ENCODE measurements at places on chromosomes 2 and 18.

GRCh38 chr2:57882895-57883515 lies 163.6 kb upstream of the VRK2 start:
- no peak for DNase-seq

GRCh38 chr2:66692521-66693054 lies 257.7 kb downstream of the MEIS1 start:
- no peak for DNase-seq

DNA sequence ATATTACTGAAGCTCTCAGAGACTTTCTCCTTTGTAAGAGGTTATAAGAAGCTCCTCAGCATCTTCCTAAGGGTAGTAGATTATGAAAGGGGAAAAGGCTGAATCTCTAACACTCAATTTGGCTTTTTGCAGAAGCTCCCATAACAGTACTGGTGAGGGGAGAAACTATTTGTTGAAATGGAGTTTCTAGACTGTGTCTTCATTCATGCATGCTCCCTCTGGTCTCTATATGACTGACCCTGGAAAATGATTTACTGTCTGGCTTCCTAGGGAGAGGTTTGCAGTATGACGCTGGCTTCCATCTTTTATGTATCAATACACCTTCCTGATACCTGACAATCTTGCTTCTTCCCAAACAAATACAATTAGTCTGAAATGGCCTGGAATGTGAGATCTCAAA lies 63.9 kb downstream of the LDAH start:
- DNase-seq, result no peak

GRCh38 chr18:12911025-12911928 lies 27.2 kb upstream of the PTPN2 start:
- peak; percentile 72 for DNase-seq

- DNase-seq, result no peak
Measured at GRCh38 chr18:74745633-74746403, 148.1 kb downstream of the ZNF407 start.

DNA sequence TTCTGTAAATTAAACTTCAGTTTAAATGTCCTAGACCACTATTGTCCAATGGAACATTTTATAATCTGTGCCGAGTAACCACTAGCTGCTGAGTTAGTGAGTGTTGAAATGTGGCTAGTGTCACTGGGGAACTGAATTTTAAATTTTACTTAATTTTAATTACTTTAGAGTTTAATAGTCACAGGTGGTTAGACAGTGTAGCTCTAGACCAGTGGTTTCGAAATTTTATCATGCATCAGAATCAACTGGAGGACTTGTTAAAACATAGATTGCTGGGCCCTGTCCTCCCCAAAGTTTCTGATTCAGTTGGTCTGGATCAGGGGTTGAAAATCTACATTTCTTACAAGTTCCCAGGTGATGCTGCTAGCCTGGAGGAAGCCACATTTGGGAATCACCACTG lies 110.4 kb downstream of the FMNL2 start:
- DNase-seq, result no peak

- DNase-seq, result no peak
Measured at GRCh38 chr2:78023356-78023755, 501.2 kb upstream of the LRRTM4 start.

GRCh38 chr2:85394261-85394681 lies 15.9 kb downstream of the CAPG start:
- no peak for DNase-seq

DNA sequence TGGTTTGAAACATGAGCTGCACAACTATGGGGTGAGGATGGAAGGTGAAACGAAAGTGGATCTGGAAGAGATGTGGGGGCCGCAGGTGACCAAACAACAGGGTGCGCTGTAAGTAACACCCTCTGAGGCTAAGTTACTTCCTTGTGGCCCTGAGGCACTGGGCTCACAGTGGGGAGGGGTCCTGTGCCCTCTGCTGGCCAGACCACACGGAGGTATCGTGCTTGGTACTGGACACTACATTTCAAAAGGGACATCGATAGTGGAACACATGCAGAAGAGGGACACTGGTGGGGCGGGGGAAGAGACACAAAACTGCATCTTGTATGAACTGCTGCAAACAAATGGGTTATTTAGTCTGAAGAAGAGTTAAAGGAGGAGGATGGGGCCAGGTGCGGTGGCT lies 110.6 kb downstream of the CLIP4 start:
- no peak for DNase-seq

DNA sequence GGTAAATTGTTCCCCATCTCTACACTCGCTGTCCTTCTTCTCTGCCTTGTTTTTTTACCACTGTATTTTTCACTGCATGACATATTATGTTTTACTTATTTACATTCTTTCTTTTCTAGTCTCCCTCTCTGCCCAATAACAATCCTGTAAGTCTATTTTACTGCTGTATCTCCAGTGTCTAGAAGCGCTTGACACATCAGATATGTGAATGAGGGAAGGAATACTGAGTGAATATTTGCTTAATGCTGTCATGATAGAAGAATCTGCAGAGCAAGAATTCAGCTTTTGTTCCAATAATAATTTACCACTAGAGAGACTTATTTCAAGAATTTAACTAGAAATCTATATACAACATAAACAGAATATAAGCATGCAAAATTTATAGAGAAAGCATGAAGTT lies 99.5 kb downstream of the GALNT13 start:
- DNase-seq, result no peak

DNA sequence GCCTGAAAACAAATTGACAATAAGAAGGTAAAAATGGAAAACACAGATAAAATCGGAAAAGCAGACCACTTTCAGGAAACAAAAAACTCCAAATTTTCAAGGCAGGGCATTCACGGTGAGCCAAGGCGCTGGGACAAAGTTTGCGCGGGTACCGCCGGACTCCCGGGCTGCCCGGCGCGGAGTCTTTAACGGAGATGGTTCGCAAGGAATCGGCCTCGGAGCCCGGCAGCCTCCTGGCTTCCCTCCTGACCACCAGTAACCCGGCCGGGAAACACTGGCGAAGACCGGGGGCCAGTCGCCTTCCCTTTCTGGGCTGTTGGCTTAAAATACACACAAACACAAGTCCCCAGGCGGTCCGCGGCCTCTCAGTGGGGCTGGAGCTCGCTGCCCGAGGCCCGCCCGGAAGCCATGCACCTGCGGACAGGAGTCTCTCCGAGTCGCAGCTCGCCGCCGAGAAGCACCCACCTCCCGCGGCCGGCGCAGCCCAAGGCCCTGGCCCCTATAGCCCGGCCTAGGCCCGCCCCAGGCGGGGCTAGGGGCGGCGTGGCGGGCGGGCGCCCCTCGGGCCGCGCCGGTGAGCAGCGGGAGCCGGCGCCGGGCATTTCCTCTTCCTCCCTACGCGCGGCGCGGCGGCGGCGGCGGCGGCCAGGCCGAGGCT lies 622 bp upstream of the KCMF1 start:
- peak; percentile 85 for DNase-seq

GRCh38 chr2:68341583-68341982 lies 21.8 kb upstream of the CNRIP1 start:
- peak; percentile 37 for DNase-seq

- no peak for DNase-seq
Measured at GRCh38 chr18:25456334-25457010, 104.5 kb upstream of the ZNF521 start.

- no peak for DNase-seq
Measured at GRCh38 chr2:77629539-77629938, 107.4 kb upstream of the LRRTM4 start.

- DNase-seq, result no peak
Measured at GRCh38 chr2:185128346-185128745, 530.0 kb downstream of the ZNF804A start.

DNA sequence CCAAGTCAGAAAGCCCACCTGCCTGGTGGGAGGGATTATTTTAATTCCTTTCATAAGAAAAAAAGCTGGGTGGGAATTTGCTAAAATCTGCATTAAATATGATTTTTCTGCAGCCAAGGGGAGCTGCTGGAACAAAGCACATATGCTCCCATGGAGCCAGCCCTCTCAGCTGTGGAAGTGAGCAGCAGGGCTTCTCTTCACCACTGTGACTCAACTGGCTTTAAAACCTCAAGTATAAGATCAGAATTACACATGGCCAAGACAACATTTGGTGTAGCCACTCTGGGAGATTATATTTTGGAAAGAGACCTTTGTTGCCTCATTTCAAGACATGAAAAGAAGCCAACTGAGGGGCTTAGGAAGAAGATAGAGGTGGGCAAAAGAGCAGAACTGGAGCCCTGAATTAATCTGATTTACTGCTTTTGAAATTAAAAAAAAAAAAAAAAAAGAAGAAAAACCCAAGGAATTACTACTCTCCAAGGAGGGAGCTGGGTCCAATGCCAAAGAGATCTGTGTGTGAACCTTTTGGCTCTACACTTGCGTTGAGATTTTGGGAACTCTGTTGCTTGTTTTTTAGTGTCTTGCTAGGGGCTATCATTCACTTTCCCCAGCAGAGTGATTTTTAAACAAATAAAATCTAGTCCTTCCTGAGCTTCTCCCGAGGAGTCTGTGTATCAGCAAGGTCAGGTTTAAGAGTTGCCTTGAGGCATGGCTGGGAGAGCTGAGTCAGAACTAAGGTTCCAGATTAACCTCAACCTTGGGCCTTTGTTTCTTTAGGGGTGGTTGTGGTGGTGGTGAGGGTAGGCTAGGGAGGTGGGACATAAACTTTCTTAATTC lies 6.0 kb downstream of the LHCGR start:
- no peak for DNase-seq

- no peak for DNase-seq
Measured at GRCh38 chr2:167964650-167965413, 282.6 kb downstream of the STK39 start.

GRCh38 chr2:144409241-144409640 lies 110.7 kb downstream of the ZEB2 start:
- DNase-seq, result no peak

DNA sequence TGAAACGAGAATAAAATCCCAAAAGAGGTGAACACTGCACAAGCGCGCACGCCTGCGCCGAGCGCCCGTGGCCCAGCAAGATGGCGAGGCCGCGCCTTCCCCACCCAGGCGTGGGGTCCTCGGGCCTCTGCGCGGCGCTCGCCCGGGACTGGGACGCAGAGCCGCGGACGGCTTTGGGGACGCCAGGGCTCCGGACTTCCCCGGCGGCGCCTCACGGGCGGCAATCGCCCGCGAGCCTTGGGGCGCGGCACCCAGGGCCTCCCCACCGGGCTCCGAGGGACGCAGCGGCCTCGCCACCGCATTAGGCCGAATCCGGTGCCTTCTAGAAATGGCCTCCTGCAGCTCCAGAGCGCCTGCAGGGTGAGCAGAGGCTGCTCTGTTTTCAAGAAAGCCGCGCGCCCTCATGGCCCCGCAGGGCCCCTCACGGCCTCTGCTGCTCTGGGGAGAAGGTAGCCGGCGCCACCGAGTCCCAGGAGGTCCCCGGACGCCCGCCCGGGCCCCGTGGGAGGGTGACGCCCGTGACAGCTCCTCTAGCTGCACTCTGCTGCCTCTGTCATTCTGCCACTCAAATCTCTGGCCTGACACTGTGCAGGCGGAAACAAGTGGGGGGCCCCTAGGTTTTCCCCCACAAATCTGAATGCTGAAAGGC lies 35.9 kb upstream of the POMC start:
- peak; percentile 34 for DNase-seq

GRCh38 chr2:113217455-113218282 lies 43.9 kb downstream of the PSD4 start:
- no peak for DNase-seq

DNA sequence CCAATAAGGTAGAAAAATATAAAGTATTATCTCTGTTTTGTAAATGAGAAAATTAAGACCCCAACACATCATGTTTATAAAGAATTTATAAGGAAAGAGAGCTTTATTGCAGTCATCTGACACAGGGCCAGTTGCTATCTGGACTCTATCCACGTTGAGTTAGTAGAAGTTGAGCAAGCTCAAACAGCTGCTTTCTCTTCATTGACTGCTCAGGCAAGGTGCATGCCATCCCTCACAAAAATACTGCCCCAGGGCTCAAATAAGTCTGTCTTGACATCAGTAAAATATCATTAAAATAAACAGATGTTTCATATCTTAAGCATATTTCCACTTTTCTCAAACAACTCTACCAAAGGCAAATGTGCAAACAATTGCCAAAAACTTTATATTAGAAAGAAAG lies 14.8 kb downstream of the COL5A2 start:
- no peak for DNase-seq

GRCh38 chr2:60353406-60353800 lies 200.1 kb downstream of the BCL11A start:
- DNase-seq, result no peak

- DNase-seq, result no peak
Measured at GRCh38 chr2:120568089-120568974, 167.3 kb upstream of the GLI2 start.

DNA sequence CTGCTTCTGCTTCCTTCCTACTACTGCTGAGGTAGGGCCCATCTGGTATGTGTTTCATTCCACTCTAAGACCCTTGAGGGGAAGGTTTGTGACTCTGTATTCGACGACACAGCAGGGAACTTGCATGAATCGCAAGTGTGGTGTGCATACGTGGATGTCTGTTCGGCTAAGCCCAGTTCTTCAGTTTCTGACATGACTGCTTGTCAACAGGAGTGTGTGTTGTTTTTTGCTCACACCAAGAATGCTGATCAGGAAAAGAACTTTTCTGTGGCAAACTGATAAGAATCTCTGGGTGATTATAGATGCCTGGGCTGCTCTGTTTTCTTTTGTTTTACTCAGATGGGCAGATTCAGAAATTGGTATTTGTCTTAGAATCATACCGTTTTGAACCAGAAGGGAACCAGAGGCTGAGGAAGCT lies 22.0 kb downstream of the TNFRSF11A start:
- no peak for DNase-seq

Measured in suppressor macrophage (primary cell).